CD4-positive, CD25-positive, alpha-beta regulatory T cell (primary cell): ENCODE measurements at places on chromosomes 1 and 21.
A peak's percentile ranks its signal among the peaks of the same experiment; 100 is the strongest.

- DNase-seq: peak; percentile 63
Measured at GRCh38 chr1:101309334-101310311, 72.8 kb downstream of the S1PR1 start.

DNA sequence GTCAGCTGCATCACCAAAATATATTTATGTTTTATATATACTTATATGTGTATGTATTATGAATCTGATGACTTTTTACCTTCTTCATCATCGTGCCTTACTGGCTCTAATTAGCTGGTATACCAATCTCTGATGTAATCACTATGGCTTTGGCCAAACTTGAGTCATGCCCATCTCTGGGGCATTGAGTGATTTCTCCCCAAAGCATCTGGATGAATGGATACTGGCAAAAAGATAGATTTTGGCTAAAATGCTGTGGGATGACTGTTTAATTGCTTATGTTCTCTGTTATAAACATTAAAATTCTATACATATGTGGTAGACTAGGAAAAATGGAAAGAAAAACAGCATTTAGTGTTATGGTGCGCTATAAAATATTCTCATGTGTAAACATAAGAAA lies 19.6 kb downstream of the CDKN2C start:
- no peak for DNase-seq

GRCh38 chr1:146012703-146013558 lies 8.6 kb downstream of the HJV start:
- DNase-seq: peak; percentile 57

GRCh38 chr1:168387781-168388760 lies 107.4 kb downstream of the TBX19 start:
- no peak for DNase-seq

DNA sequence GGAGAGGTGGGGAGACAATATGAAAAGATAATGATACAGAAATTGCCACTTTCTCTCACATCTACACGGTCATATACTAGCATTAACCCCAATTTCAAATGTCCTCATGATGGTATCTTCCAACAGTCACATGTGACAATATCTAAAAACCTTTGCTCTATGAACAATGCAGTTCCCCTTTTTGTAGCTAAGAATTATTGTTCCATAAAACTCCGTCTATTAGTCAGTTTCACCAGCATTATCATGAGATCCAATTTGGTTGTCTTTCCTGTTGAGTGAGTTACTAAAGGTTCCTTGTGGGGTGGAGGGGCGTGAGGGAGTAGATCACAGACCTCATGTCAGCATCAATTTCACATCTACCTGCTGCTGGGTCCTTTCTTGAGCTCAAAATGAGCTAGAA lies 1.7 kb downstream of the TIAM1 start:
- DNase-seq: no peak

DNA sequence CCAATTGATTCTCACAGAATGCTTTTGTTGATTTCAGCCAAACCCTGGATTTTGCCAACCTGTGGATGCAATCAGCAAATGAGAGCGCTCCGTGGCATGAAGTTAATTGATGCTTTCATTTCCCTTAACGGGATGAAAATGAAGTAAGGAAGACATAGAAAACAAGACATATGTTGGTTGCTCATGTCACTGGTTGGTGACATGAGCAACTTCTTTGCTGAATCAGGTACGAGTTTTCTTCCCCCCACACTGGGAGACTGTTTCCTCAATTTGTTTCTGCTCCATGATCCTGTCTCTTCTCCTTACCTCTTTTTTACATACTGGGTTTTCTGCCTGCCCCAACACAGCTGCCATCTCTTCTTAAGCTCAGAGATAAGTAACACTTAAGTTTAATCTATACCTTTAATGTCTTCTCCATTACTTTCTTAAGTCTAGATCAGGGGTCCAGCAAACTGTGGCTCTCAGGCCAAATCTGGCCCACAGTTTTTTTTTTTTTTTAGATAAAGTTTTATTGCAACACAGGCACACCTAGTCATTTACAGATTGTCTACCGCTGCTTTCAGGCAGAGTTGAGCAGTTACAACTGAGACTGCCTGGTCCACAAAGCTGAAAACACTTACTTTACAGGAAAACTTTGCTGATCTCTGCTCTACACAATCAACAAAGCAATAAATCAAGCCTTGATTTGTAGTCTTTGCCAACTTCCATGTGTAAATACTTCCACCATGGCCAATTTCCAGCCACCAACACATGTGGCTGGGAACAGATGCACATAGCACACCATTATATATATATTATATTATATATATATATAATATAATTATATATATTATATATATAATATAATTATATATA lies 13.3 kb downstream of the GPR157 start:
- no peak for DNase-seq

- DNase-seq: no peak
Measured at GRCh38 chr1:121538943-121539575, 354.3 kb downstream of the SRGAP2C start.

- DNase-seq: peak; percentile 46
Measured at GRCh38 chr1:34597877-34598514, 156.9 kb upstream of the GJB5 start.
